ENCODE measurements at places on chromosomes 13 and 19.

- DNase-seq, result peak; percentile 77
These were observed 435 bp upstream of the ZNF382 start for GRCh38 chr19:36604656-36605100.

DNA sequence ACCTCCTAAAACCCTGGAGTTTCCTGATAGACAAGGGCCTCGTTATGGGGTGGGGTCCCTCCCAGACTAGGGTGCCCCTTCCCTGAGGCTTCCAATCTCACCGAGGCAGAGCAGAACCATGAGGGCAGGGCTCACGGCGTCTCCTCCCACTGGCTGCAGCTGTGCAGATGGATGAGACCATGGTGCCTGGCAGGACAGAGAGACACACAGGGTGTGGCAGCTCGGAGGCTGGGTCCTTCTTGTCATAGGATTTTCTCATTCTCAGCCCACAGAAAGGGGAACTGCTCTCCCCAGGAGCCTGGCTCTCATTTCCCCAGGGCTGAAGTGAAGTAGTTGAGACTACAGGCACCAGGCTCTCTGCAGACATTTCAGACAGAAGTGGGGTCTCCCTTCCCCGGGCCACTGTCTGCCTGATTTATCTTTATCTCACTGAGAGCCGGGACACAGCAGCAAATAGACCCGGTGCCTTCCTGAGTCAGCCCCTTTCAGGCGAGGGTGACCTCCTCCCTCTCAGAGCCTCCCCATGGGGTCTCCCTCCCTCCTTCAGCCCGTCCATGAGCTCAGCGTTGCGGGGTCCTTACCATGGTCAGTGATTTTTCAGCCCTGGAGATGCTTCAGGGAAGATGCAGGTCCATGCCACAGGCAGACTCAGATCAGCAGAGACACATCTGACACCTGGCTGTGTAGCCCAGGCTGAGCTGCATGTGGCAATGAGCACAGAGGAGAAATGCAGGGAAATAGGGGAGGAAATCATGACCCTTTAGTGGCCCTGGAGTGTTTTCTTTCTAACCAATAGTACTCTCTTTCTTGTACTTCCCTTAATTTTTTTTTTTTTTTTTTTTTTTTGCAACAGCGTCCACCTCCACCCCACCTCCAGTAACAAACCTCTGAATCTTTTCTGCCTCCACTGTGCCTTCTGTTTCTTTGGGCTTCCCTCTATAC, at the start of gene LILRA5:
TSS of gene LILRA5 (minus strand) at position 731 of the 942 bp plus-strand sequence. CDS start at position 584, 147 bp downstream.
- DNase-seq, result no peak

DNA sequence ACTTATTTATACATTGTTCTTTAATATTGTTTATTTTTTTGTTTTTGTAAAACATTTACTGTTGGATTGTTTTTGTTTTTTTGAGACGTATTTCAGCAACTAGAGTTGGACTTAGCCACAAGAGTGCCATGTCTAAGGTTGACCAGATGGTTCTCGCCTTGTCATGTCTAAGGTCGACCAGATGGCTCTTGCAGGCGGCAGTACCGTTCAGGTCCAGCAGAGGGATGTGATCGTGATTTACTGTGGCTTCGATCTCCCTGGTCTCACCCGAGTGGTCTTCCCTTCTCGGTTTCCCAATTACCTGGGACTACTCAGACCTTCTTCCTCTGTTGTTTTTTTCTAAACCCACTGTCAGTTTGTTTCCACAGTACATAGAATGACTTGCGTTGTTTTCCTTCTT, 1438.6 kb downstream of the UQCRFS1 start:
- DNase-seq, result no peak

DNA sequence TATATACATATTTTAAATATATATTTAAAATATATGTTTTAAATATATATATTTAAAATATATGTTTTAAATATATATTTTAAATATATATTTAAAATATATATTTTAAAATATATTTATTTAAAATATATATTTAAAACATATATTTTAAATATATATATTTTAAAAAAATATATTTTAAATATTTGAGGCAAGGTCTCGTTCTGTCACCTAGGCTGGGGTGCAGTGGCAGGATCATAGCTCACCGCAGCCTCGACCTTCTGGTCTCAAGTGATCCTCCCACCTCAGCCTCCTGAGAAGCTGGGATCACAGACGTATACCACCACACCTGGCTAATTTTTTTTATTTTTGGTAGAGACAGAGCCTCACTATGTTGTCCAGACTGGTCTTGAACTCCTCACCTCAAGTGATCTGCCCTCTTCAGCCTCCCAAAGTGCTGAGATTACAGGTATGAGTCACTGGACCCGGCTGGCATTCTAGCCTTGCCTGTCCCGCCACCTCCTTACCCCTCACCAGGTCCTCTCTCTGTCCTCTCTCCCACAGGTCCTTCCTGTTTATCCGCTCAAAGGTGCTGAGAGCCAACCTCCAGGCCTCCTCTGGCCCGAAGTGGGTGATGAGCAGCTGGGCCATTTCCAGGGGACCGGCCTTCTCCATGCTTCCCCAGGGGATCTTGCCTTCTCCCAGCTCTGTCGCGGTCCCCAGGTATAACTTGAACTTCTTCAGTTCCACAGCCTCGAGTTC, 564 bp downstream of the NLRP12 start:
- no peak for DNase-seq

GRCh38 chr19:35327642-35328041, 1.3 kb upstream of the CD22 start:
- DNase-seq, result no peak

DNA sequence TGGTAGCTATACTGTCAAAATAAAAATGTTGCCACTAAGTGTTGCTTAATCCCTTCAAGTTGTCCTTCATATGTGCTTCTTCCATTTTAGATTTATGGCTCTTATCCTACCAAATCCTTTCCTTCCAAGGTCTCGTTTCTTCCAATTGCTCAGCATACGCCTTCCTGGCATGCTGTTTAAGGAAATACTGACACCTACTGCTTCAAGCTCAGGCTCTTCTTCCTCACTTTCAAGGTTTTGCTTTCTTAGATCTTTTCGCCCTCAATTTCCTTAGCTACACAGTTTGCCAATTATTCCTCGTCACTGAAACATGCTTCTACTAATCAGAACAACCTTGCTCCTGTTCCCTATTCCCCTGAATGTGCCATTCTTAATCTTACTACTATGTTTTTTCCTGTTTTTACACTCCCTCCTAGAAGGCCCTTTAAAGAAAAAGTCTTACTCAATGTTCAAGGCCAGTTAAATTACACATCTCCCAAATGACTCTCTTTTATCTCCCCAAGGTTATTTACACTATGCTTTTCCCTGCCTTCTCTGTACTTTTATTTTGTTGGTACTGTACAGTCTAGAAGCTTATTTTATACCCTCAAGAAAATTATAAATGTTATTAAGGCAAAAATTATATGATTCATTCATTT, 343.1 kb downstream of the MZT1 start:
- DNase-seq, result no peak

DNA sequence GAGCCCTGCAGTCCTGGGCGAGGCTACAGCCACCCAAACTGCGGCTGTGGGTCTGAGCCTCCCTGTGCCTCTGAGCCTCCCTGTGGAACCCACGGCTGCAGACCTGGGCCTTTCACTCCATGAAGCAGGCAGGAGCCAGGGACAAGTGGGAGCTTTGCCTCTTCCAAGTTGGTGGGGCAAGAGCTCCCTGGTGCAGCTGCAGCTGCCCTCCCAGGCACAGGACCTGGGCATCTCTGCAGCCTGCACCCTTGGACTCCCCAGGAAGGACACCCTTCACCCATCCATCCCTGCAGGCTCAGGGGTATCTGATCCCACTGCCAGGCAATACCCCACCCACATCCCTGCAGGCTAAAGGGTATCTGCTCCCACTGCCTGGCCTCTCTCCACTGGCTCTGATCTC, 2.3 kb downstream of the TEX26 start:
- DNase-seq, result no peak

GRCh38 chr13:84661718-84662117, 779.4 kb upstream of the SLITRK1 start:
- no peak for DNase-seq

DNA sequence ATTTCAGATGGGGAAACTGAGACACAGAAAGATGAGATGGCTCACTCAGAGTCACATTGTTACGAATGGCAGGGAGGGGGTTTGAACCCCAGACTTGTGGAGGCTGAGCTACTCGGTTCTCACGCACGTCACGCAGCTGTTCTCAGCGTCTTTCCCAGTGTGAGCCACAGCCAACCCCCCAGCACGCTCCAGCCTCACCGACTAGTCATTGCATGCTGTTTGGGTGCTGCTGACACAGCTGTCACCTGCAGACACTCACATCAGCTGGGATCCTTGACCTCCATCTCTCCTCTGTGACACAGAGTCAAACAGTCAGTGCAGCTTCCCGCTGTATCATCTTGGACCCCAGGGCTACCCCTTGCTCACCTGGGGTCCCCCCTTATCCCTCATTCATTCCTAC, 2.4 kb upstream of the NCAN start:
- no peak for DNase-seq

DNA sequence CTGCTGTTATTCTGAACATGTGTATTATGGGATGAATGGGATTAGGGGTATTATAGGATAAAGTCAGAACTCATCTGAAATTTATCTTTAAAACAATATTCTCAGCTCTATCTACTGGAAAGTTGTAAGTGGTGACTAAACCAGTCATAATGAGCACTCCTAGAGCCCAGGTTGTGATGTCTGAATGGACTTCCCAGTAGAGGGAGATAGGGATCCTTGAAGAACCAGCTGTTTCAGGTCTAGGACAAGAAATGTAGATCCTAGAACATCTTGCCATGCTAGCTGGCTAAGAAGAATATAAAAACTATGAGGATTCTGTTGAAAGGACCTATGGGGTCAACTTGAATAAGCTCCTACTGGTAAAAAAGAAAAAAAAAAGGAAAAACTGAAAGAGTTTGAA, 310.8 kb downstream of the SLC7A1 start:
- DNase-seq, result no peak

GRCh38 chr13:32381539-32381938, 46.4 kb downstream of the N4BP2L1 start:
- no peak for DNase-seq

DNA sequence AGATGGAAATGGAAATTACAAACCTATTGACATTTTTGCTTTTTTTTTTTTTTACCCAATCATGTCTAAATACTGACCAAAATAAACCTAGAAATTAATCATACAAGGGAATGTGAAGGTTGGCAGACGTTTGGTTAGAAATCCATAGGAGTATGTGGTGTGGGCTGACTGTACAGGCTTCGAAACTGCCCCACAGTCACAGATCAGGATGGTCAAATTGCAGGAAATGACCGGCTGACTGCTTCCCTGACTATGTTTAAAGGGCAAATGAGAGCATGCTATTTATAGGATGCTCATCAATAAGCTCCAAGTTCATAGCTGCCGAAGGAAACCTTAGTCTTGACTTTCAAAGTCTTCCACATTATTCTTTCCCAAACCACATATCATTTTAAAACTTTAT, 118.4 kb downstream of the COG6 start:
- DNase-seq, result no peak

GRCh38 chr19:17692566-17692965, 4.4 kb upstream of the UNC13A start:
- DNase-seq, result no peak

- DNase-seq, result no peak
These were observed 16.2 kb downstream of the EDNRB start for GRCh38 chr13:77902319-77902963.

DNA sequence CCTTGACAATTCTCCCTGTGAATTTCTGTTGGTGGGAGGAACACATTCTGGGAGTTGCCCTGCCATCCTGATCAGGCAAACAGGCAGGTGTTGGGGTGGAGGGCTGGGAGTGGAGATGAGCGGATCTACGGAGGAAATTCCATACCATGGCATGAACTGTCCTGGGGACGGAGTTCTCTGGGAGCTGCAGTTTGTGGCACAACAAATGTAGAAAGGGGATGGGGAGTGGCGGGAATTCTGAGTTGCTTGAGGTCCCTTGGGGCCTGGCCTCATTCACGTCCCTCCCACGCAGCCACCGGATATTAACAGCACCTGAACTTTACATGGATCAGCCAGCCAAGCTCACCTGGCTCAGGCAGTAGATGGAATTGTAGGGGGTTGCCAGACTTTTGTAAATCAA, 70.0 kb downstream of the CHST8 start:
- DNase-seq, result no peak

DNA sequence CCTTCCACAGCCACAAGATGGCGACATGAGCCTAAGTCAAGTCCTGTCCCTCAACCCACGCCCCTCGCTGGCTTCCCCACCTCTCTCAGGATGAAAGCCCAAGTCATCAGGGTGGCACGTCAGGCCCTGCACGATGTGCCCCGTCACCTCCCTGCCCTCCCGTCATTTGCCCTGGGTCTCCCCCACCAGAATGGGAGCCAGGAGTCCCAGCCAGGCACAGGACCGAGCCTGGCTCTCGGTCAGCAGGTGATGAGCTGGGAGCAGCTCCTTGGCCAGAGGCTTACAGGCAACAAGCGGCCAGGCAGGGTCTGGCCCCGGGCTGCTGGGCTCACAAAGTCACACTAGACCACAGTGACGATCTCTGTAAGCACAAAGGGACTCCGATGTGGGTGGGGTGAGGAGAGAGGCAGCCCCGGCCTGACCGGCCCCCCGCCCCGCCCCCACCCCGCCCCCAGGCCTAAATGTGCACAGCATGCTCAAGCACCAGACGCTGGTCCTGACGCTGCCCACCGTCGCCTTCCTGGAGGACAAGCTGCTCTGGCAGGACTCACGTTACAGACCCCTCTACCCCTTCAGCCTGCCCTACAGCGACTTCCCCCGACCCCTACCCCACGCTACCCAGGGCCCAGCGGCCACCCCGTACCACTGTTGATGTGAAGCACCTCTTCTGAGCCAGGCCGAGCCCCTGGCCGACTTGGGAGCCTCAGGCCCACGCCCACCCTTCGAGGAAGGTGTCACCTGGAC, 7.3 kb downstream of the MRPL4 start:
- DNase-seq, result peak; percentile 66

DNA sequence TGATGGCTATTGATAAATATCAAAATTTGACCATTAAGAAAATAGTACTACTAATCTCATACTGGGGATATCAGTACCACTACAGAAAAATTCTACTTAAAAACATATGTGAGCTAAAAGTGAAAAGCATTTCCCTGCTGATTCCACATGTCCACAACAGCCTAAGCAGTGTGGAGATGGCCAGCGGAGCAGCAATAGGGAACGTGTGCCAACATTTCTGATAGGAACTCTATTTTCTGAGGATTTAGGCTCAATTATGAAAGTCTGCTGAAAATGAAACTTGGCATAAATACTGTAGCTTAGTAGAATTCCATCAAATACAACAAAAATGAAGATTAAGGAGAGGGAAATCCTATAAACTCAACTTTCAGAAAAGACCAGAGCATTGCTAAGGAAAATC, 311.6 kb downstream of the ENOX1 start:
- DNase-seq, result no peak
